ENCODE measurements at places on chromosomes 3 and 15.

- DNase-seq, result no peak
These were observed at the start of gene PRR23B for GRCh38 chr3:139020868-139021234. PRR23B (minus strand) TSS chr3:139020926; CDS start chr3:139020661, 265 bp downstream.

DNA sequence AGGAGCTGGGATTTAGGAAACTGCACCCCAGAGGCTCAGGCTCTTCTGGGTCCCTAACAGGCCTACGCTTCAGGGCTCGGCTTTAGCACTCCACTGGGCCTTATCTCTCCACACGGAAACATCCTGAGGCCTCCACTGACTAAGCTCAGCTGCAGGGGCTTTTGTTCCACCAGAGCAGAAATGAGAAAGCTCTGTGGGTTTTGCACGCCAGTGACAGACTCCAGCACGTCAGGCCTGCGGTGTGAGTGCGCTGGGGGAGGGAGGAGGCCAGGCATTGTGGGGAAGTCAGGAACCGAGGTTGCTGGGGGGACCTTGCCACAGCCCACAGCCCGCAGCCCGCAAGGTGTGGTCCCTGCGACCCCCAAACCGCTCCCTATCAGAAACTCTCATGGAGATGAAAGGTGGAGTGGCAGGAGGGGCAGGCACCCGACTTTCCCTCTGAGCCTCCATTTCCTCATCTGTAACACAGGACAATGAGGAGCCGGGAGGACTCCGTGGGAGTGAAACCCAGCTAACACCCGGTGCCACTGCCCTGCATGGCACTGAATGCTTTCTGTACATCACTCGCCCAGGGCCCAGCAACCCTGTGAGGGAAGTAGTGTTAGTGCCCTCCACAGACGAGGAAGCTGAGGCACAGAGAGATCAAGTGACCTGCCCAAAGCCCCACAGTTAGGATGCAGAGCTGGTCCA, 106.5 kb downstream of the TPRA1 start:
- peak; percentile 65 for DNase-seq

GRCh38 chr3:105822171-105823123, 46.4 kb downstream of the CBLB start:
- no peak for DNase-seq

DNA sequence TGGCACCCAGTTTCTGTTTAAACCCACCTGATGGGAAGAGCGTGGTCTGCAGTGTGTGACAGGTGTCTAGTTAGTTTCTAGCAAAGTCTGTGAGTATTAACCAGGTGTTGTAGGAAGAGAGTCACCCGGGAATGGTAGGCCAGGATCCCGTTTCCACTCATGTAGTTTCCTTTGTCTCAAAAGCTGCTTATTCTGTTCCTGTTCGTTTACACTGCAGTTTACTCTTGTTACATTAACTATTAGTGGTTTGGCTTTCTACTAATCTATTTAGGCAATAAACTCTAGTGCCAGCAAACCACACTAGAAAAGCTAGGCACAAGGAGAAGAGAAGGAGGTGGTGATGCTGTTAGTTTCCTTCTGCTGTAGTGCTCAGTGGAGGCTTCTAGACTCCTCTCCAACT, 32.7 kb downstream of the WDR76 start:
- DNase-seq, result no peak

GRCh38 chr15:78634210-78635145, 6.5 kb downstream of the CHRNB4 start:
- DNase-seq, result no peak

DNA sequence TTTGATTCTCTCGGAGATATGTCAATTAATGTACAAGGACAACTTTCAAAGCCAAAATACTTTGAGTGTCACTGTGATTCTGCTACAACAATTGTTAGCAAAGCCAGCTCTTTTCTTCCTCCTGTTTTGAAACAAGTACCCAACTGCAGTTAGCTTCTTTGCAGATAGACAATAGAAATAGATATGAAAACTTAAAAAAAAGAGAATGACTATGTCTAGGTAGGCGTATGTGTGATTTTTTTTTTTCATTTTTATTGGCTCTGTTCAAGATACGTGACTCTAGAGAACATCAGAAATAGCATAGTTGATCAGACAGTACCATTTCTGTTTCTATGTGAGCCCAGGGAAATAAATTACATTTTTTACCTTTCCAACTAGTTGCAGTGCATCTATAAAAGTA, 142.9 kb upstream of the CNTN4 start:
- DNase-seq, result no peak

GRCh38 chr3:21962456-21962855, 211.4 kb upstream of the ZNF385D start:
- no peak for DNase-seq

- DNase-seq, result no peak
These were observed 228.0 kb downstream of the MBNL1 start for GRCh38 chr3:152496716-152497115.

DNA sequence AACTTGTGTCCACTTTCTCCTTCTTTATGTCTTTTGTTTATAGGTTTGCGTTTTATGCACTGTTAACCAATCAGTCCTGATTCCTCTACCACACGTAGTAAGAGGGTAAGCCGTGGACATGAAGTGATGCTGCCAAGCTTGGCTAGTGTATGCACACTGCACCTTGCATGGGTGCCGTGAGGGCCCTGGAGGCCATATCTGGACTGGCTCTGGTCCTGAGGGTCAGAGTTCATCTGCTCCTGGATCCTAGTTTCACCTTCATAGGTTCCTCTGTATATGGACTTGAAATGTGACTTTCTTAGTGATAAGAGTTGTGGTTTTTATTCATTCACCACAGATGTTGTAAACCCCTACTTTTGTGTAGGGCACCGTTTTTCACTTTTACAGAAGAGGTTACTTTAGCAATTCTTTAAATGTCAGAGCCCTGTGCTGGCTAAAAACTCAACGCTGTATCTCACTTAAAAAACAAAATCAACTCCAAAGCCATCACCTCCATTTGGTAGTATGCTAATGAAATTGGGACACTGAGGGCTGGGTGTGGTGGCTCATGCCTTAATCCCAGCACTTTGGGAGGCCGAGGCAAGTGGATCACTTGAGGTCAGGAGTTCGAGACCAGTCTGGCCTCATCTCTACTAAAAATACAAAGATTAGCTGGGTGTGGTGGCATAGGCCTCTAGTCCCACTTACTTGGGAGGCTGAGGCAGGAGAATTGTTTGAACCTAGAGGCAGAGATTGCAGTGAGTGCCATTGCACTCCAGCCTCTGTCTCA, 22.9 kb downstream of the SIAH2 start:
- no peak for DNase-seq

DNA sequence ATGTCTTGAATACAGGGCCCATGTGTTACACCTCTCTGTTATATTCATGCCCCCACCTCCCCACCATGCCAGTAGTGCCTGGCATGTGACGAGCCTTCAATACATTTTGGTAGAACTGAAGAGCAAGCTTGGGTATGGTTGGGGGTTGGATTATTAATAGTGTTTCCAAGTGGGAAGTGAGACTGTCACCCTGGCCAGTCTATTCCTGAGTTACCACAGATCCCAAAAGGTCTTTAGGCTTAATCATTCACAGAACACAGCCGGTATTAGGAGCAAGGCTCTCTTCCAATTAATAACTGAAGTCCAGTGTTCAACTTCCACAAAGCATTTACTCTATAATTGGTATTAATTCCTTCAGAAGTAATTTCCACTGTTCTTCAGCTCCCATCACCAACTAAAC, 231.9 kb upstream of the LRTM1 start:
- no peak for DNase-seq

- peak; percentile 65 for DNase-seq
These were observed 24.6 kb upstream of the SACM1L start for GRCh38 chr3:45664578-45664977.

- no peak for DNase-seq
These were observed 84.6 kb upstream of the ARHGEF3 start for GRCh38 chr3:56886314-56886713.

DNA sequence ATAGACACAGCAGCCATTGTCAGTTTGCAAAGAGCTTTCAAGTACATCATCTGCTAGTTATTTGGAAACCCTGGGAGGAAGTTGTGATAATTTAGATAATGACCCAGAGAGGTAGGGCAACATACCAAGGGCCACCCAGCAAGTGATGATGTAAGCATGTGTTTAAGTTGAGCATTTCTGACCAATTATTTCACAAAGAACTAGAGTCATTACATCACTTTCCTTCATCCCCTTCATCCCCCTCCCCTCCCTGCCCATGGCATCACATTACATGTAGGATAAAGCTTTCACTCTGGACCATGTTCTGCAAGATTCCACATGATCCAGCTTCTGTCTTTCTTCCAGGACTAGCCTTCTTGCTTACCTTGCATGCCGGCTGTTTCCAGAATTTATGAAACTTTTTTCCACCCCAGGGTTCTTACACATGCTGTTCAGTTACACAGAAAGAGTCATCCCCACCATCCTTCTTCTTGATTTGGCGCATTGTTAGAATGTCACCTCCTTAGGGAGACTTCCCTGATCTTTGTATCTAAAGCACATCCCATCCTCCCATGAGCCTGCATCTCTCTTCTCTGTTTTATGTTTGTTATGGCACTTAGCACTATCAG, 71.3 kb downstream of the PTPRG start:
- DNase-seq, result no peak

DNA sequence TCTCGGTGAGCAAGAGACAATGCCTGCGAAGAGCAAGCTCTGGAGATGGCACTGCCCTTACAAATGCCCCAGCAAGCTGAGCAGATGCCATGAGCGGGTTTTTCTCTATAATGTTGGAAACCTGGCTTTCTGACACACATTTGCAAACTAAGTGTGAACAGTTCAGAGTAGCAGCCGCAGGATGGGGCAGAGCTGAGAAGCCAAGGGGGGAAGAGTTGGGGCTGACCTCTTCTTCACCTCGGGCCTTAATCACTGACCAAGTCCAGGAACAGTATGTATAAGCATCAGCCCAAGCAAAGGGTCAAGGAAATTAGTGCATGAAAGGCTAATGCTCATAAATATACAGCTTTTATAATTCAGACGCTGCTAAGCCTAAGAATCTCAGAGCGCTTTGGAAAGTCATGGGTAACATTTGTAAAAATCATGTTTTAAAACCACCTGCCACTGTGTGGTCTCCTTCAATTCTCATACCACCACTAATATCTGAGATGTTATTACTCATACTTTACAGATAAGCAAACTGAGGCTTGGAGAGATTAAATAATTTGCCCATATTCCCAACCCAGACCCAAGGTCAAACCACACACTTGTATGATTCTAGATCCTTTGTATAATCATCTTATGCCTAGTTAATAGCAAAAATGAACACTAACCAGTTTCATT, 603.4 kb downstream of the FOXP1 start:
- DNase-seq, result no peak

- no peak for DNase-seq
These were observed 6.5 kb downstream of the RUBCN start for GRCh38 chr3:197730200-197730599.

GRCh38 chr15:67575039-67575502, 32.6 kb downstream of the MAP2K5 start:
- DNase-seq, result no peak

DNA sequence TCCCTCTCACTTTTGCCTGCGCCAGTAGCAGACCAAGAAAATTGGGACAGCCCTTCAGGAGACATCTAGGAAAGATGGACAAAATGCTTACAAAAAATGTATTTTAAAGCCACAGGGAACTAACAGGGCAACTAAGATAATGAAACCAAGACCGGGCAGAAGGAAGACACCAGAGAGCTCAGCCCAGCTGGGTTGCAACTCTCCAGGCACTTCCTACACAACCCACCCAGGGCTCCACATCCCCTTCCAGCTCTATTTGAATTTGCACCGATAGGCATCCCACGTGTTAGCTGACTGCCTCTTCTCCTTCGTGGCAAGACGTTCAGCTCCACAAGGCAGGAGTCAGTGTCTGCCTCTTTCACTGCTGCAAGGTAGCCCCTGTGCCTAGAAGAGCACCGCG, 6.6 kb upstream of the ATP10A start:
- no peak for DNase-seq

DNA sequence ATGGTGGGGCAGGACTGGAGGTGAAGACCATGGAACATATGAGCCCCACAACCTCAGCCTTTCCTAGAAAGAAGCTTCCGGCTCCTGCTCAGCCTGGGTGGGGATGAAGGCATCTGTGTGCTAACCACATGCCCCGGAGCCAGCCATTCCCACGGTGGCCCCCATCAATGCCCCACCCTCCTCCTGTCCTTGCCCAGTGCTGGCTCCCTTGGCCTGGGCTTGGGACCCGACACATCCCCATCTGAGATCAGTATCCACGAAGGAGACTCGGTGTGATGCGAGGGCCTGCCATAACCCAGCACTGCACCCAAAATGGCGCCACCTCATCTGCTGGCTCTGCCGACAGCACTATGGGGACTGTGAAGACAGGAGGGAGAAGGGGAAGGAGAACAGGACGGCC, 16.5 kb upstream of the PLXND1 start:
- no peak for DNase-seq

GRCh38 chr3:127723011-127723567, 50.3 kb downstream of the ABTB1 start:
- no peak for DNase-seq

DNA sequence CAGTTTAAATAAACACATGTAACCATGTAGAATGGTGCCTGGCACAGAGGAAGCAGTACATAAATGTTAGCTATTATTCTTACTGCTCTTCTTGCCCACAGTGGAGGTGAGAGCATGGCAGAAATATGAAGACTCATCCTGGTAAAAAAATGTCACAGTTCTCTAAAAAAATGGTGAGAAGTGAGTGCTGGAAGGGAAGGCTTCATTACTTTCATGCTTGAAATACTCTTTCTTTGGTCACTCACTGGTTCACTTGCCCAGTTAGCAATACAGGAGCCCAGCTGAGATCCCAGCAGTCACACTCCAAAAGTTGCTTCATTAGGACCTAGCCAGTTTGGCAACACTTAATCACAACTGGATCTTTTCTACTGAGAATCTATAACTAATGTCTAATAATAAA, 1017.2 kb downstream of the TUSC7 start:
- DNase-seq, result no peak

DNA sequence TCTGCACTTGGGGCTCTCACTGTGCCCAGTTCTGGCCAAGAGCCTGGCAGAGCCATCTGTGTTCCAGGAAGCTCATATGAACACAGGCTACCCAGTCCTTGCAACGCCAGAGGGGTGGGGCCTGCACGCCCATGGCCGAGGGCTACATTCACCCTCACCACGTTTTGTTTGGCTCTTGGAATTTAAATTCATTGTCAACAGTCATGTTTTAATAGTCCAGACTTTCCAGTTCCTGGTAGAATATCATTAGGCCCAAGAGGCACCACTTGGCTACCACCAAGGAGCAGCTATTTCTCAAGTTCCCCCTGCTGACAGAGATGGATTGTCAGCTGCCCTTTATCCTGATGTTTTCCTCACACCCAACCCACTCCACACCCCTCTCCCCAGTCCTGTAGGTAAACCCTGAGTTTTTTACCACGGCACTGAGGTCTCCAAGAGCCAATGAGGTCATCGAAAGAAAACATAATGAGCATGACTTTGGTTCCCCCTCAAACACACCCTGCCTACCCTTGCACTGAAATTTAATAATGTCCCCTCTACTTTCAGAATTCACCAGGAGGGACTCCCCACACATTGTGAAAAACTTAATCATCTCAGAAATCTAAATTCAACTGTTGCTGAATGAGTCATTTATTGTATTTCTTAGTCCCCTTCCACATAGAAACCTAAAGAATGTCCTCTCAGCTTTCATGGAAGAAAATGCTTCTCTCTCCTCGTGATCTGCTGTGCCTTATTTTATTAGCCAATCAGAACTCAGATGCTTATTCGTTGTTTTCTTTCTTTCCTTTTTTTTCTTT, 125.1 kb downstream of the SHQ1 start:
- no peak for DNase-seq
